Stimulated activated CD8-positive, alpha-beta memory T cell treated with anti-CD3 and anti-CD28 coated beads, Interleukin-7, amount 100 ng/mL, for 4 hours (primary cell): ENCODE measurements at places on chromosomes 6 and 20.

DNA sequence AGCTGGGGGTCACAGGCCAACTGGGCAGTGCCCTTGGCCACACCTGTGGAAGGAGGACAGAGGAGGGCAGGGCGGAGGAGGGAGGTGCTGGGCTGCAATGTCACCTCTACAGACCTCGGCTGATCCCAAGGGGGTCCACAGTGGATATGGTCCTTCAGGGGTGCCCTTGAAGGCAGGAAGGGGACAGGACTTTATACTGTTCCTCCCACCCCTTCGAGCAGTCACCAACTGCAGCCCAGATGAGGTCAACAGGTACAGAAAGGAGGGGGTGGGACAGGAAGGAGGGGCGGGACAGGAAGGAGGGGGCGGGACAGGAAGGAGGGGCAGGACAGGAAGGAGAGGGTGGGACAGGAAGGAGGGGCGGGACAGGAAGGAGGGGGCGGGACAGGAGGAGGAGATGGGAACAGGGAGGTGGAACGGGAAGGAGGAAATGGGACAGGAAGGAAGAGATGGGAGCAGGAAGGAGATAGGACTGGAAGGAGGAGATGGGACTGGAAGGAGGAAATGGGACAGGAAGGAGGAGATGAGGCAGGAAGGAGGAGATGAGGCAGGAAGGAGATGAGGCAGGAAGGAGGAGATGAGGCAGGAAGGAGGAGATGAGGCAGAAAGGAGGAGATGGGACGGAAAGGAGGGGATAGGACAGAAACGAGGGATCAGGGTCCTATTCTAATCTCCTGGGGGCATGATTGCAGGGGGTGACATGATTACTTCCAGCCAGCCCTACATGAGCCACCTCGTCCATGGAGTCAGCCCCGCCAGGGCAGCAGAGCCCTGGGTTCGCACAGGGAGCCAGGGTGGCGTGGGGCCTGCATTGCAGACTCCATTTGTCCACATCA lies 19.4 kb upstream of the MRGBP start:
- peak; percentile 31 for DNase-seq

GRCh38 chr6:49087369-49087768 lies 375.7 kb downstream of the MMUT start:
- no peak for DNase-seq

GRCh38 chr6:154921482-154921881 lies 73.6 kb upstream of the TIAM2 start:
- no peak for DNase-seq

GRCh38 chr20:16313917-16314316 lies 259.3 kb downstream of the KIF16B start:
- no peak for DNase-seq

- no peak for DNase-seq
Measured at GRCh38 chr20:3068986-3069900, 2.2 kb upstream of the OXT start.

DNA sequence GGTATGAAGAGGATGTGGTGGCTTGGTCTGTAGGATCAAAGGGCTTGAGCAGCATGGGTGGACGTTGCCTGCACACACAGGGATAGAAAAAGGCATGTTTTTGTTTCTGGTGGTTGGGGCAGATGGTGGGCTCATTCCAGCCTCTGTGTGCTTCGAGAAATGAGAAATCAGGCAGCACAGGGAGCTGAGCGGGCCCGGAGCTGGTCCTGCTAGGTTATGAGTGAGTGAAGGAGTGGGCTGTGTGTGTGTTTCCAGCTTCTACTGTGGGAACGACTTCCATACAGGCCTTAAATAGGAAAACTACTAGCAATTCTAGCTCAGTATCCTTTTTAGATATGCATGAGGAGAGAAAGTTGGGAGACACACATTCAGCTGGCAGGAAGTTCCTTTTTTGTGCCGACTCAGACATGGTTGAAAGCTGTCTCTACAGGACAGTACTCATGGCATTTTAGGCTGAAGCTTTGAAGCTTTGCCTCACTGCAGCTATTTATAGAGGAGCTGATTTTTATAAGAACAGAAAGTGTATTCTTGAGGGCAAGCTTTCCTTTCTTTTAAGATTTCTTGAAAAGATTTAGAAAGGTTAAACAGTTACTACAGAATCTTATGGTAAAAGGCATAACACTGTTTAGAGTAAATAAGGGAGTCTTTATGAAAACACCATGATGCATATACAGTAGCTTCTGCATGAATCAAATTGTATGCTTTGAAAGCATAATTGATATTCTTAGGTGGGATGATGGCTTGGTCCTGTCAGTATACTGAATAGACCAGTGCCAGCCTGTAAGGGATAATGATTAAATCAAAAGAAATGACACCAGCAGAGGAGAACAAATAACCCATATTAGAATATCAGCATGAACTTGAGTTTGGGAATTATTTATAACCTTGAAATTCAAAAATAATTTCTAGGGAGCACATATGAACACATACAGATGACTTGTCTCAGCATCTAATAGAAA lies 104.0 kb upstream of the MAN1A1 start:
- DNase-seq: no peak

- DNase-seq: no peak
Measured at GRCh38 chr6:109791301-109791700, 100.2 kb downstream of the FIG4 start.
